SJSA1 (cell line): ENCODE measurements at places on chromosomes 1 and 21. TPM values are rescaled to one million over a fixed set of nuclear protein-coding genes. Genes with fewer than 3 reads are reported as not detected.

- DNase-seq = no peak
- H3K36me3 ChIP-seq = no peaks in the 10 kb centered on the region
- H3K27me3 ChIP-seq = no peaks in the 10 kb centered on the region
- H3K4me3 ChIP-seq = no peak overlapping the region
- H3K27ac ChIP-seq = no peak overlapping the region
Observed at GRCh38 chr1:172679000-172679772, 20.3 kb downstream of the FASLG start.

GRCh38 chr1:36008546-36009197, 75.2 kb upstream of the TEKT2 start:
- no peaks in the 10 kb centered on the region for H3K27me3 ChIP-seq
- H3K4me3 ChIP-seq = no peak overlapping the region
- peaks cover 12% of the 10 kb centered on the region for H3K36me3 ChIP-seq
- peaks cover 13% of the 10 kb centered on the region for H3K4me1 ChIP-seq
- peak; percentile 75 for DNase-seq

- peaks cover 38% of the 10 kb centered on the region for H3K27me3 ChIP-seq
- no peak overlapping the region for H3K27ac ChIP-seq
- H3K36me3 ChIP-seq = no peaks in the 10 kb centered on the region
Observed at GRCh38 chr1:65069011-65069565, 78.9 kb upstream of the AK4 start.

GRCh38 chr1:171999756-172000155, 158.5 kb downstream of the DNM3 start:
- no peaks in the 10 kb centered on the region for H3K27me3 ChIP-seq
- no peak overlapping the region for H3K27ac ChIP-seq
- H3K4me3 ChIP-seq = no peak overlapping the region
- H3K4me1 ChIP-seq = no peaks in the 10 kb centered on the region
- DNase-seq = no peak
- no peaks in the 10 kb centered on the region for H3K36me3 ChIP-seq

DNA sequence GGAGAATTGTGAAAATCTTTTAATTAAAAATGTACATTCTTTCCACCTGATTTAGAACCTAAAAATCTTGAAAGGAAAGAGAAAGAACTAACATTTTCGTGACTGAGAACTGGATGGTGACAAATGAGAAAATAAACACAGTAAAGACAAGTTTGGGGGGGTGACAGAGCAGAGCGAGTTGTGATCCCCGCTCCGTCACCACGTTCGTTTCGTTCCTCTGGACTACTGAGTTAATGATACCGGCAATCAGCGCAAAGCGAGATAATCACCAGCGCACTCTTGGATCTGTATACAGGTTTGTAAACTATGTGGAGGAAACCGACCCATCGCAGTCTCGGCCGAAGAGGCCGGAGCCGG, 31.2 kb upstream of the CFAP126 start:
- H3K36me3 ChIP-seq = no peaks in the 10 kb centered on the region
- peak overlapping the region; percentile 51 for H3K4me3 ChIP-seq

- no peak overlapping the region for H3K4me3 ChIP-seq
- H3K36me3 ChIP-seq = no peaks in the 10 kb centered on the region
- H3K27me3 ChIP-seq = no peaks in the 10 kb centered on the region
- H3K27ac ChIP-seq = no peak overlapping the region
- DNase-seq = no peak
Observed at GRCh38 chr1:213474054-213474453, 423.0 kb downstream of the RPS6KC1 start.

DNA sequence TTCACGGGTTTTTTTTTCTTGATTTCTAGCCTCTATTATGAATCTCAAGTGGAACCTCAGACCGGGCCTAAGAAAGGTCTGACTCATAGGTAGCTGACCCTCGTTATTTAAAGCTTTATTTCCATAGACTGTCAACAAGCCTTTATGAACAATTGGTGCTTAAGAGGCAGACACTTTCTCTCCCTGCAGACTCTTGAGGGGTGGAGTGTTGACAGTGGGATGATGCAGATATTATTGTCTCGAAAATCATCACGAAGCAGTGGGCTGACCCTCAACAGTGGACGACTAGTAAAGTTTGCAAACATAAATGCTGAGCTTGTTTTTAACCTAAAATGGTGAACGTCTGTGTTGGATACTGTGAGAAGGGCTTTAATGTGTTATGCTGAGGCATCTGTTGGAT, 1.8 kb downstream of the SFT2D2 start:
- peaks cover 32% of the 10 kb centered on the region for H3K36me3 ChIP-seq
- no peak overlapping the region for H3K4me3 ChIP-seq
- H3K27me3 ChIP-seq = no peaks in the 10 kb centered on the region
- peak overlapping the region; percentile 11; the same call in 1 of the 2 replicates for H3K27ac ChIP-seq
- DNase-seq = no peak
- H3K4me1 ChIP-seq = peaks cover 37% of the 10 kb centered on the region

DNA sequence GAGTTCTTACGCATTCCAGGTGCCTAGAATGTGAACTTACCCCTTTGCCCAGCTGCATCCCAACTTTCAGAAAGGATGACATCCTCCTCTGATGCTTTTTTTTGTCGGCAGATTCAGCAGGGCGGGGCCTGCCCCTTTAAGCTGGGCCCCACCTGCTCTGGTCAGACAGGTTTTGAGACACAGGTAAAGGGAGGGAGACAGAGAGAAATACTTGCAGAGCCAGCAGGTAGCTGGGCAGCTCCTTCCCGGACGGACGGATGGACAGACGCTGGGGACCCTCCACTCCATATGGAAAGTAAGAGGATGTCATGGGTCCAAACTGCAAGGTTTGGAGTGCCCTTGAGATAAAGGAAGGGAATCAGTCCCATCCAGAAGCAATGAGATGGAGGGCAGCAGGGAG, at the start of gene TMEM79:
Gene TMEM79, plus strand, starts transcription at position 214 of the 400 bp plus-strand sequence. CDS start 902 bp downstream, outside the sequence.
- H3K4me3 ChIP-seq = peak within 1 kb of the TSS; percentile 92
- no peaks in the 10 kb centered on the region for H3K27me3 ChIP-seq
- H3K4me1 ChIP-seq = peaks cover 18% of the 10 kb centered on the region
- no peak for DNase-seq
- H3K36me3 ChIP-seq = peaks cover 20% of the 10 kb centered on the region
- peak within 1 kb of the TSS; percentile 82; the same call in 1 of the 2 replicates for H3K27ac ChIP-seq

DNA sequence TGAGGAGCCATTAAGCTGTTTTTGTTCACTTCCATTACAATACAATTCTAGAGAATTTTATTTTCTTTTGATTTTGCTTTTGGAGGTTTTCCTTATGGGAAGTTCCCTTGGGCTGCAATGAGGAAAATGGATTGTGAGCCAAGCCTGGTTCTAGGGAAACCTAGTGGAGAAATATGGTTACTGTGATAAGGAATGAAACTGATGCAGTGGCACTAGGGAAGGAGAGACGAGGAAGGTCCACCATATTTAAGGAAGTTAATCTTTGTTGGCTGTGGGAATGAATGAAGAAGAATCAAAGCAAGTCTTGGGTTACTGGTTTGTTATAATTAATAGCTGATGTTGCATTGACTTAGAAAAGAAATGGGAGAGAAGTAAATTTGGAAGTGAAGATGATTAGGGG, 28.4 kb downstream of the CHML start:
- H3K36me3 ChIP-seq = peaks cover 15% of the 10 kb centered on the region
- no peaks in the 10 kb centered on the region for H3K27me3 ChIP-seq
- DNase-seq = no peak
- H3K4me3 ChIP-seq = no peak overlapping the region

DNA sequence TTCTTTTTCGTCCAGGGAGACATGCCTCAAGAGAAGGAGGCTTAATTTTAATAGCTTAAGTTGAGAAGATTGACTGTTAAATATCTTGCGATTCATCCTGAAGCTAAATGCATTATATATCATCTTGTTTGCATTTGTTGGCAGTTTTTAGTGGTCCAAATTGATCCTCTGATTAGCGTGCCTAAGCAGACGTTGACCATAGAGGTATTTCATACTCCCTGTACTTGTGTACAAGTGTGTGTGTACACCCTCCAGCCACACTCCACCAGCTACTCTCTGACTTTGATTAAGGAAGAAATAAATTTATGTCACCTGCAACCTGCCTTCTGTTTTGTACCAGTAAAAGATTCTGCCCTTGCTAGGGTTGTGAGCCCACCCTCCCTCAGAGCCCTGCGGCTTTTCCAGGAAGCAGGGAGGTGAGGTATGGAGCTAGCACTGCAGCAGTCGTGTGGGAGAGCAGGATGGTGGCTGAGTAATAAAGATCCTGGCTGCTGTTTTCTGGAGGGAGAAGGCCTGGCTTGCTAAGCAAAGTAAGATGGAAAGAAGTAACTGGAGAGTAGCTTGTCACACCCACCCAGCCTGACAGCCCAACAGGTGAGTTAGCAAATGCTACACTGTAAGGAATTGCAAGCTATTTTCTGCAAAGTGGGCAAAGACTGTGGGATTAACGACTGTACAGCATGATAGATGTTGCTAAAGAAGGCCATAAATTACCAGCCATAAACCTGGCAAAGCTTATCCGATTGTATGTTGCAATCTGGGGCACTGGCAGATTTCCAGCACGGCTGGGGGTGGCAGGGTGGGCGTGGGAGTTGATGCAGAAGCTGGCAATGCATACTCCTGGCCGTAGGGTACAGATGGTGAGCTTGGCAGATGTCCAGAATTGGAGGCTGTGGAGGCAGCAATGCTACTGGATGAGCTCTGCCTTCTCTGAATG, 170.2 kb downstream of the TNR start:
- no peaks in the 10 kb centered on the region for H3K4me1 ChIP-seq
- no peak for DNase-seq
- H3K4me3 ChIP-seq = no peak overlapping the region

- no peak overlapping the region for H3K4me3 ChIP-seq
- H3K4me1 ChIP-seq = no peaks in the 10 kb centered on the region
- no peak for DNase-seq
- H3K36me3 ChIP-seq = peaks cover 14% of the 10 kb centered on the region
Observed at GRCh38 chr1:21818656-21819055, 6.6 kb downstream of the LDLRAD2 start.

- H3K36me3 ChIP-seq = no peaks in the 10 kb centered on the region
- H3K27me3 ChIP-seq = no peaks in the 10 kb centered on the region
- H3K4me3 ChIP-seq = no peak overlapping the region
- H3K27ac ChIP-seq = no peak overlapping the region
- no peak for DNase-seq
Observed at GRCh38 chr1:9629445-9630201, 21.9 kb upstream of the PIK3CD start.

DNA sequence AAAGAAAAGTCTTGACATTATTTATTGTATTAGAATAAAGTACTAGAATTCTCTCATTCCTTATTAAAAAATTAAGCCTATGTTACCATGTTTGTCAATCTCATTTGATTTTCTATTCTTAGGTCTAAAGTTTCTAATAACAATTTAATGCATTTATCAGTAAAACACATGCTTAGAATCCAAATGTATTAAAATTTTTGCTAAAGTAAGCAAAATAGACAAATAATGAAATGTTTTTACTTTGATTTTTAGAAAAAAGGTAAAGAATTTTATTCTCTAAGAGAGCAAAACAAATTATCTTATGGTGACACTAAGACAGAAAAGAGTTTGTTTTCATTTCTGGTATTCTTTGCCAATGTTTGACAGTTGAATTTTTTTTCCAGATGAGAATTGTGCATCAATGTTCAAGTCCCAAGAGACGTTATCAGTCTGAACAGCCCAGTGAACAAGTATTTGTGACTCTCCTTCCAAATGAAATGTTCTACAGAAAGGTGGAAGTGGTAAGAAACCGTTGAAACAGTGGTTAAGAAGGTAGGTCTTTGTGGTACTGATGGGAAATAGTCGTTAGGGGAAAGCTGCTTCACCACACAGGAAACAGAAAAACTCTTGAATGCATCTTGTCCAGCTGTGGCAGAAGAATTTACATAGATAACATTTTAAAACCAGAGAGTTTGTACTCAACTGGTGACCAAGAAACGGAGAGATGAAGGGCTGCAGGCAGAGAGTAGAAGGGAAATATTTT, 402.5 kb downstream of the PTPRC start:
- H3K27me3 ChIP-seq = no peaks in the 10 kb centered on the region
- H3K36me3 ChIP-seq = no peaks in the 10 kb centered on the region
- no peak overlapping the region for H3K27ac ChIP-seq
- no peak overlapping the region for H3K4me3 ChIP-seq
- DNase-seq = no peak
- H3K4me1 ChIP-seq = no peaks in the 10 kb centered on the region

- peaks cover 21% of the 10 kb centered on the region for H3K4me1 ChIP-seq
- no peak for DNase-seq
- H3K27me3 ChIP-seq = no peaks in the 10 kb centered on the region
- no peak overlapping the region for H3K4me3 ChIP-seq
- no peak overlapping the region for H3K27ac ChIP-seq
Observed at GRCh38 chr1:97577613-97578012, 343.2 kb downstream of the DPYD start.

DNA sequence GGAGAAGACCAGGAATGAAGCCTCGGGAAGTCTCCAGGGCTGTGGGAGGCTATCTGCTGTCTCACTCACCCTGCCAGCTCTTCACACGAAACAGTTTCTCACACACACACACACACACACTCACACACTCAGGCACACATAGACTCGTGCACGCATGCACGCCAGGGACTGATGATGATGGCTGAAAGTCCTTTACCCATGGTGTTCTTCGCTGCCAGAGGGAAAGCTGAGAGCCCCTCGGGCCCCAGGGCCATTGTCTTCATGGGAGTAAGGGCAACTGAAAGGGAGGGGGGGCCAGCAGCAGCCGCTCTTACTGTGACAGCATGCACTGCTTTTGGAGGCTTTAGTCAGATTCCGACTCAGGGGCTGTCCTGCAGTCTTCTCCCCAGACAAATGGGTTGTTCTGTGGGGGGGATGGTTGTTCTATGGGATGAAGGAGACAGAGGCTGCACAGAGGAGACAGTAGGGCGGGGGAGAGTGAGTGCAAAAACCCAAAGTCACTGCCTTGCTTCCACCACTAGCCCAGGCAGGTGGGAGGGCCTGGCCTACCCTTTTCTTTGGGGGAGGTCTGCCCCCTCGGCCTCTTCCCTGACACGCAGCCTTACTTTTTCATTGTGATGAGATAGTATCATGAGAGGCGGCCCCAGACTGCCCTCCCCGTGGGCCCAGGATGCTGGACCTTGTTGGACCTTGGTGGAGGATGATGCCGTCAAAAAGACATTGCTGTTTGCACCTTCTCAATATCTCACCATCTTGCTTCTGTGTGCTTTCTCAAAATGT, 29.0 kb downstream of the STUM start:
- DNase-seq = no peak
- H3K36me3 ChIP-seq = no peaks in the 10 kb centered on the region
- no peaks in the 10 kb centered on the region for H3K27me3 ChIP-seq

DNA sequence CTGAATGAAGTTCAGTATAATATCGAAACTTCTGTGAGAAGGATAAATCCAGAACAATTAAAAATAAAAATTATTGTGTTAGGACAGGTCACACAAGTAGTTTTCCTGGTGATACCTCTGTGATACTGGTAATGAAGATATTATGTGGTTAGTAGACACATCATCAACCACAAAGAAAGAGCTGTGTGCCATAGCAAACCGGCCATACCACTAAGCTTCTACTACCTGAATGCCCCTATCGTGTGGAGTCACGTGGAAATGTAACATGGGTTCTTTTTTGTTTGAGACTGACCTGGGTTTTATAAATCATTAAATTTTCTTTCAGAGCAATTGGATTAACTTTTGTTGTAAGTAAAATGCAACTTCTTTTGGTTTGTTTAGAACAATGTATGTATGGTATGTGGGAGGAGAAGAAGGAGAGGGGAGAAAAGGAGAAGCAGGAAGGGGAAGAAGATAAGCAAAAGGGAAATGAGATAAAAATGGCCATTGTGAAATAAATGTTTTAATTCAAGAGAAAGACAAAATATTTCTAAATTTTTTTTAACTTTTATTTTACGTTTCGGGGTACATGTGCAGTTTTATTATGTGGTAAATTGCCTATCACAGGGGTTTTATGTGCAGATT, 58.2 kb upstream of the LRRC8B start:
- no peaks in the 10 kb centered on the region for H3K4me1 ChIP-seq
- DNase-seq = no peak
- H3K36me3 ChIP-seq = no peaks in the 10 kb centered on the region
- H3K27me3 ChIP-seq = no peaks in the 10 kb centered on the region; the same call in 1 of the 2 replicates
- H3K4me3 ChIP-seq = no peak overlapping the region

The KRTAP12-1 gene
- total RNA-seq = not detected in 2 replicates

The RLF gene
- 14.3 and 19.6 TPM in 2 replicates for total RNA-seq

The KDF1 gene
- not detected in 2 replicates for total RNA-seq

The PDPN gene
- total RNA-seq = 36.0 and 43.8 TPM in 2 replicates

The ZNF695 gene
- 3.0 and 10.4 TPM in 2 replicates for total RNA-seq

The CTH gene
- total RNA-seq = 2.2 and 2.8 TPM in 2 replicates
